Upper lobe of right lung (tissue), 1 donor: ENCODE measurements at places on chromosomes 16 and 17. TPM values are rescaled to one million over a fixed set of nuclear protein-coding genes. Genes with fewer than 3 reads are reported as not detected.

- DNase-seq: no peak
- H3K36me3 ChIP-seq: no peaks in the 10 kb centered on the region
- H3K4me3 ChIP-seq: no peak overlapping the region
- H3K4me1 ChIP-seq: no peaks in the 10 kb centered on the region
These were observed 19.0 kb upstream of the SNN start for GRCh38 chr16:11649276-11649675.

The GALNS gene
- total RNA-seq: 32.8 TPM

The EPX gene
- not detected for total RNA-seq

GRCh38 chr17:13492737-13493122, 109.0 kb downstream of the HS3ST3A1 start:
- H3K27me3 ChIP-seq: no peaks in the 10 kb centered on the region
- H3K4me3 ChIP-seq: no peak overlapping the region
- no peaks in the 10 kb centered on the region for H3K4me1 ChIP-seq
- H3K36me3 ChIP-seq: no peaks in the 10 kb centered on the region

The MNT gene
- total RNA-seq: 32.7 TPM
